Esophagus mucosa (tissue), 1 donor: ENCODE measurements at places on chromosomes 6 and 20. TPM values are rescaled to one million over a fixed set of nuclear protein-coding genes. Genes with fewer than 3 reads are reported as not detected.

DNA sequence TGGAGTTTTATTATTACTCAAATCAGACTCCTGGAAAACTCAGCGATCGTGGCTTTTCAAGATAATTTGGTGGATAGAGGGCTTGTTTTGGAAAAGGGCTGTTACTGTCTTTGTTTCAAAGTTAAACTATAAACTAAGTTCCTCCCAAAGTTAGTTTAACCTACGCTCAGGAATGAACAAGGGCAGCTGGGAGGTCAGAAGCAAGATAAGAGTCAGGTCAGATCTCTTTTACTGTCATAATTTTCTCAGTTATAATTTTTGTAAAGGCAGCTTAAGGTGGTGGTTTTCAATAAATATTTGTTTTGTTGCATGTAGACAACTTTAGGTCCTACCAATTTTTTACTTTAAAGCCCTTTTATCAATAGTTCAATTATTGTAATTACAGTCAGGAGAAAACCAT lies 9.2 kb upstream of the GABRR2 start:
- no peak for ATAC-seq

DNA sequence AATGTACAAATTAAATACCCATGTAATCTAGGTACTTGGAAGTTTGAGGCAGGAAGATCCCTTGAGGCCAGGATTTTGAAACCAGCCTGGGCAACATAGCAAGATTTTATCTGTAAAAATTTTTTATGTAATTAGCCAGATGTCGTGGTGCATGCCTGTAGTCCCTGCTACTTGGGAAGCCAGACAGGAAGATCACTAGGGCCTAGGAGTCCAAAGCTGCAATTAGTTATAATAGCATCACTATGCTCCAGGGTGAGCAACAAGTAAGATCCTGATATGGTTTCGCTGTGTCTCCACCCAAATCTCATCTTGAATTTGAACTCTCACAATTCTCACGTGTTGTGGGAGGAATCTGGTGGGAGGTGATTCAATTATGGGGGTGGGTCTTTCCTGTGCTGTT lies 535.8 kb downstream of the TENT5A start:
- no peak for ATAC-seq

The LY86 gene
- 0.48 TPM for total RNA-seq

The TMEM217 gene
- 0.84 TPM for total RNA-seq

The ZC3H12D gene
- total RNA-seq, result 0.36 TPM
